ENCODE measurements at places on chromosomes 2 and 18. TPM values are rescaled to one million over a fixed set of nuclear protein-coding genes. Genes with fewer than 3 reads are reported as not detected.

- DNase-seq, result no peak
These were observed 494.7 kb downstream of the BCL11A start for GRCh38 chr2:60058781-60059180.

DNA sequence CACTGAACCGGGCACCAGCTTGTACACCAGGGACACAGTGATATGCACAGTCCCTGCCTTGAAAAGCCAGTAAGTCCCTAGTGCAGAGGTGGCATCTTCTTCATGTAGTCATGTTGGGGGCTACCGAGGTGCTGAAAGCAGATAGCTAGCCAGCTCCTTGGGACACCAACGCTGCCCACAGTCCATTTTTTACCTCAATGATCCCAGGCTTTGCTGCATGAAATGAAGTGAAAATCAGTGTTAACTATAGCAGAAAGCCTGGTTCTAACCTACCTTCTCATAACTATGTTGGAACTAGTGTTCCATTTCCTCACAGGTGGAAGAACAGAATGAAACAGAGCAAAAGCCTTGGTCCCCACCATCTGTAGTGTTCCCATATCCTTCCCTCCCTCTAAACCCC is 66.6 kb upstream of the EML6 start:
- no peak for DNase-seq

DNA sequence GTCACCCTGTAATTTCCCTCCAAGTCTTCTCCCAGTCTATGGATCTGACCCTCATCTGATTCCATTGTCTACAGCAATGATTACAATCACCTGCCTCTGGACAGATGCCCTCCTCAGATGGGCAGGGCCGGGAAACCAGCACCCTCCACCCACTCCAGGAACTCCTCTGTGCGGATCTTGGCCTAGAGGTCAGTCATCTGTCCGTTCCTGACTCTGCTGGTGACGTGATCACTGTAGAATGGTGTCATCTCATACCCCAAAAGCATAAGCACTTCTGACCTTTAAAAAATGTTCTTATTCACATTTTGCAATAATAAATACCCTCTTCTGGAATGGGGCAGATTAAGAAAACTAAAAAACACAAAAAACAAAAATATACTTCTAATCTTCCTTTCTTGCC is 29.5 kb upstream of the BZW1 start:
- DNase-seq, result no peak

Gene COBLL1
- 10.5 TPM for total RNA-seq

DNA sequence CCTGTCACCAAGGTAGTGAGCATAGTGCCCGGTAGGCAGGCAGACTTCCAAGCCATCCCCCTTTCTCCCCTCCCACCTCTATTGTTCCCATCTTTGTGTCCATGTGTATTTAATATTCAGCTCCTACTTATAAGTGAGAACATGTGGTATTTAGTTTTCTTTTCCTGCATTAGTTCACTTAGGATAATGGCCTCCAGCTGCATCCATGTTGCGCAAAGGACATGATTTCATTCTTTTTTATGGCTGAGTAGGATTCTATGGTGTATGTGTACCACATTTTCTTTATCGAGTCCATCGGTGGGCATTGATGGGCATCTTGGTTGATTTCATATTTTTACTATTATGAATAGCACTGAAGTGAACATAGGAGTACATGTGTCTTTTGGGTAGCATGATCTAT is 35.3 kb downstream of the MMADHC start:
- DNase-seq, result no peak

- DNase-seq, result no peak
These were observed 544.1 kb upstream of the ID2 start for GRCh38 chr2:8137801-8138200.

Gene KANSL3
- total RNA-seq, result 21.3 TPM

GRCh38 chr2:64876137-64876647 is 113.0 kb upstream of the SLC1A4 start:
- DNase-seq, result peak; percentile 94

DNA sequence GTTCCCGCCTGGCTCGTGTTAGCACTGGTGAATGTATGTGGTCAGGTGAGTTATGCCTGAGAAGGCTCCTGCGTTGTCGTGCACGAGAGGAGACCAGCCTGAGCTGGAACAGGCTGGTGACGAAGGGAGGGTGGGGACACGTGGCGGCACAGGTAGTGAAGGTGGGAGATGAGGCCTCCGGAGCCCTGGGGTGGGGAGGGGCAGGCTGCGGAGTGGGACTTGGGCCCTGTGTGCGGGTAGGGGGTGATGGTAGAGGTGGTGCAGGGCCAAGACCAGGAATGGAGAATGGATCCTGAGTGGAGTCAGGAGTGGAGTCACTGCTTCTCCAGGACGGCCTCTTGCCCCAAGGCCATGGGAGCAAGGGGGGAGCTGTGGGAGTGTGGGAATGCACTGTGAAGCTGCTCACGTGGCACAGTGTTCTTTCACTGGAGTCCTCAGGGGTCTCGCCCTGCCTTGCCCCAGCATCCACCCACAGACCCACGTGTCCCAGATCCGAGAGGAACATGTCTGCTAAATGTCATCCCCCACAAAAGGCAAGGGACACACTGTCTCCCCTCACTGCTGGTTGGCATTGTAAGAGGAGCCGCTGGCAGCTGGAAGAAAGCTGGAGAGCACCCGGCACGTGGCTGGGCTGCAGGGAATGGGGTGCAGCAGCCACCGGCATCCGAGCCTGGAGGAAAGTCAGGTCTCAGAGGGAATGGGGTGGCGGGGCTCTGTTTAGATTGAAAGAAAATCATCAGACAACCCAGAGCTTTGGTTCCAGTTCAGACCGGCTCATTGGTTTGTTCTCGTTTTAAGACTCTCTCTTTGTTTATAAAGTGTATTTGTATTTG is 63.7 kb downstream of the CYP26B1 start:
- DNase-seq, result no peak

- no peak for DNase-seq
These were observed 160.4 kb downstream of the AGAP1 start for GRCh38 chr2:235654103-235654813.

Gene COL5A2
- total RNA-seq, result 9.3 TPM

DNA sequence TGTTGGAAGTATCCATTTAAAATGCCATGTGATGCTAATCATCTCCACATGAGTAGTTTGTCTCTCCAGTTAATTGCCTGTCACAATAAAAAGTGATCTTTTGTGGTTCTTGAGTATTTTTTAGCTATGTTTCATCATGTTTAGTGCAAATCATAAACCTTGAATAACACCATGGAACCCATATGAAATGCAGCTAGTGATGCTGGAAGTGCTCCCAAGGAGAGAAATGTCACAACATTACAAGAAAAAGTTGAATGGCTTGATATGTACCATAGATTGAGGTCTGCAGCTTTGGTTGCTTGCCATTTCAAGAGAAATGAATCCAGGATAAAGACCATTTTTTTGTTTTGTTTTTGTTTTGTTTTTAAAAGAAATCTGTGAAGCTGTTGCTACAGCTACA is 14.3 kb downstream of the PTPN4 start:
- DNase-seq, result no peak

Gene C2orf72
- under 0.01 TPM for total RNA-seq

- DNase-seq, result no peak
These were observed 2.5 kb downstream of the FMNL2 start for GRCh38 chr2:152337511-152337903.

Gene CHRND
- not detected for total RNA-seq

Gene FAP
- total RNA-seq, result 0.26 TPM

Gene C2orf81
- total RNA-seq, result 0.26 TPM

Gene DCDC2C
- total RNA-seq, result not detected

DNA sequence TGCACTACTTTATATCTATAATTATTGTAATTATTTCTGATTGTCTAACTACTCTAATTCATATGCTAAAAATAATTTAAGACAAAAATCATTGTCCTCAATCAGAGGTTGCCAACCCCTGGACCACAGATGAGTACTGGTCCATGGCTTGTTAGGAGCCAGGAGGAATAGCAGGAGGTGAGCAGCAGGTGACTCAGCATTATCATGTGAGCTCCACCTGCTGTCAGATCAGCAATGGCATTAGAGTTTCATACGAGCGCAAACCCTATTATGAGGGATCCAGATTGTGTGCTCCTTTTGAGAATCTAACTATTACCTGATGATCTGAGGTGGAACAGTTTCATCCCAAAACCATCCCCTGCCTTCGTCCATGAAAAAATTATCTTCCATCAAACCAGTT is 1434.4 kb downstream of the LRP1B start:
- DNase-seq, result peak; percentile 1

DNA sequence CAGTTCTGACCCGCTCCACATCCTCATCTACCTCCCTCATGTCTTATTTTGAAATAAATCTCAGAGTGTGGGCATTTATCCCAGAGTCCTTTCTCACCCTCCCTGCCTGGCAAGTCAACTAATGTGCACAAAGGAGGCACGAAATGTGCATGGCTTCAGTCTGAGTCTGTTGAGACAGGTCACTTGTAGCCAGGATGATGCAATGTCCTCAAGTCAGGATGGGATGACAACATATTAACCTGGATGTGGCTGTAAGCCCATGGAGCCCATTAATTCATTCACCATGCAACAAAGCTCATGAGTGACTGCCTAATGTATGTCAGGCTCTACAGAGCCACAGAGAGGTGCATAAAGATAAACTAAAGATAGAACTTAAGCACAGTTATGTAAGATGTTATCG is 34.5 kb downstream of the KCNG3 start:
- DNase-seq, result peak; percentile 18

DNA sequence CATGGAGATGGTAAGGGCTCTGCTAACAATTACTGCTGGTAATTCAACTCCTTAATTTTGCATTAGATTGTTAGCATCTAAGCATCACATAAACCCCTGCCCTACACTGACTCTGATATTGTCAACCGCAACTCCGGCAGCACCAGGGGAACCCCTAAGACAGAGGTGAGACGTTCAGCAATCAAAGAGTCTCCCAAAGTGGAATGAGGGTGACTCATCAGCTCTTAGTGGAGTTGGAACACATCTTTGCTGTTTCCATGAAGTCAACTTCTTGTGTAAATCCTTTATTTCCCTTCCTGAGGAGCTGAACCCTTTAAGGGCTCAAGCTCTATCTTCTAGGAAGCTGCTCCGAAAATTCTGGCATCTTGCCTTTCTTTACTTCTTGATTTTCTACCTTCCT is 52.1 kb downstream of the ABCG8 start:
- DNase-seq, result peak; percentile 14

Gene ADCY3
- total RNA-seq, result 36.0 TPM

GRCh38 chr18:59929621-59930295 is 30.0 kb downstream of the PMAIP1 start:
- peak; percentile 45 for DNase-seq

- peak; percentile 55 for DNase-seq
These were observed 1.6 kb downstream of the ZNF516 start for GRCh38 chr18:76493213-76494161.

- DNase-seq, result no peak
These were observed 1.9 kb downstream of the LIMS2 start for GRCh38 chr2:127673291-127674069.

Gene CCDC178
- total RNA-seq, result 0.90 TPM

Gene TMEM182
- total RNA-seq, result 4.9 TPM

- no peak for DNase-seq
These were observed 55.9 kb upstream of the FSHR start for GRCh38 chr2:49210191-49210590.

GRCh38 chr2:191556463-191556862 is 121.5 kb upstream of the NABP1 start:
- DNase-seq, result no peak

DNA sequence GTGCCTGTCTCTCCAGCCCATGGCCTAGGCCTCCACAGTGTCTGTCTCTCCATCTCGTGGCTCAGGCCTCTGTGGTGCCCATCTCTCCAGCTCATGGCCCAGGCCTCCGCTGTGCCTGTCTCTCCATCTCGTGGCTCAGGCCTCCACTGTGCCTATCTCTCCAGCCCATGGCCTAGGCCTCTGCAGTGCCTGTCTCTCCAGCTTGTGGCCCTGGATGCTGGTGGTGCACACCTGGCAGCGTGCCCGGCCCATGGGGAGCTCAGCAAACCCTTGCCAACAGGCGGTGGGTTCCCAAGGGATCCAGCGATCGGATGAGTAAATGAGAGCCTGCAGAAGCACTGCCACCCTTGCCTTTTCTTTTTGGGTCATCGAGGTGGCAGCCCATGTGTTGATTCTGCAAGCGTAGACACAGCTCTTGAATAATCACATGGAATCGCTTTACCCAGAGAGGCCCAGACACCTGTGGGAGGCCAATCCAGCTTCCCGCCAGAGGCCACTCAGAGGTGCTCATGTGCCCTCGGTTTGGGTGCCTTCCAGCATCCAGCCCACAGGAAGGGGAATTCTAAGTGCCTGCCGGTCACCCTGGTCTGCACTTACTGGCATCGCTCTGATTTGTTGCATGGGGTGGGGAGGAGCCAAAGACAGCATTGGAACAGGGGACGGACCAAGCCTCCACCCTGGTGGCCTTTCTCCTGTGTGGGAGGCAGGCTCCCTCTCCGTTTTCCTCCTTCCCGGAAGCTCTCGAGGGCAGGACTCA is 101.8 kb upstream of the HDAC4 start:
- DNase-seq, result no peak

Gene TDRD15
- total RNA-seq, result not detected

DNA sequence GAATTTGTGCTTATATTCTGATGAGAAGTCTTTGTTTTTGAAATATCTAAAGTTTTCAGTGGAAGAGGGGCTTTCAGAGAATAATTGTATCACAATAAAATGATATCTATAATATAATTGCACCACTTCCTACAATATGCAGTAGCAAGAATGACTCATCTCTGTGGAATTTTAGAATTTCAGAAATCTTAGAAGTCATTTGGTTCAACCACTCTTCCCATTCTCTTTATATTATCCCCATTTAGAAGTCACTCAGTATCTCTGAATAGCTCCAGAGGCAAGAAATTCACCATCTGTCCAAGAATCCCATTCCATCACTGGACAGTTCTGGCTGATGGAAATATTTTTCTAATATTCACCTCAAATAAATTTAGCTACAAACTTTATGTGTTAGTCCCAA is 59.3 kb upstream of the CCDC68 start:
- peak; percentile 56 for DNase-seq

- DNase-seq, result no peak
These were observed 58.5 kb downstream of the CLHC1 start for GRCh38 chr2:55173438-55174054.
